Activated CD8-positive, alpha-beta memory T cell treated with anti-CD3 and anti-CD28 coated beads for 1 hour (primary cell): ENCODE measurements at places on chromosomes 6 and 20.
A peak's percentile ranks its signal among the peaks of the same experiment; 100 is the strongest.

GRCh38 chr6:16108921-16109658, 19.8 kb upstream of the MYLIP start:
- no peak for DNase-seq

DNA sequence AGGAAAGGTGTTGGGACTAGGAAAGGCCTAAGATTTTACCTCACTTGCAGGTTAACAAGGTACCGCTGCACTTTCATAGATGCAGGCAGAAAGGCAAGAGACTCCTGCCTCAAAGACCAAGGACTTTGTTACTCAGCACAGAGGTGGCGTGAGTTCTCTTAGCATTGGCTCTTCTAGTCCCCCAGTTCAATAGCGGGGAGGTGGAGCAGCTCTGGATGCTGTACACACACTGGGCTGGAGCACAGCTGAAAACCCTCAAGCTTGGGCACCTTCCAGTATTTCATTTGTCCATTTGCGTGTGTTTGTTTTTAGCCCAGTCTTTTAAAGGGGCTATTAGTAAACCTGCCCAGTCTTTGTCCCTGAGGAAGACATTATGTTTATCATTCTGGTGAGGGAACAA, 345.2 kb downstream of the FARS2 start:
- DNase-seq = no peak

- DNase-seq = no peak
These were observed 100.2 kb upstream of the KCNG1 start for GRCh38 chr20:51122931-51123658.

DNA sequence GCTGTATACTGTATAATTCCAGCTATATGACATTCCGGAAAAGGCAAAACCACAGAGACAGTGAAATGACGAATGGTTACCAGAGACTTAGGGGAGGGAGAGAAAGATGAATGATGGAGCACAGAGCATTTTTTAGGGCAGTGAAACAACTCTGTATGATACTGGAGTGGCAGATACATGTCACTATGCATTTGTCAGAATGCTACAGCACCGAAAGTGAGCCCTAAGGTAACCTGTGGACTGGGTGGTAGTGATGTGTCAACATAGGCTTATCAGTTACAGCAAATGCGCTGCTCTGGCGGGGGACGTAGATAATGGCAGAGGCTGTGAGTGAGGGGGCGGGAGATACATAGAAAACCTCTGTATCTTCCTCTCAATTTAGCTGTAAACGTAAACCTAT, 201.3 kb upstream of the SSTR4 start:
- no peak for DNase-seq

DNA sequence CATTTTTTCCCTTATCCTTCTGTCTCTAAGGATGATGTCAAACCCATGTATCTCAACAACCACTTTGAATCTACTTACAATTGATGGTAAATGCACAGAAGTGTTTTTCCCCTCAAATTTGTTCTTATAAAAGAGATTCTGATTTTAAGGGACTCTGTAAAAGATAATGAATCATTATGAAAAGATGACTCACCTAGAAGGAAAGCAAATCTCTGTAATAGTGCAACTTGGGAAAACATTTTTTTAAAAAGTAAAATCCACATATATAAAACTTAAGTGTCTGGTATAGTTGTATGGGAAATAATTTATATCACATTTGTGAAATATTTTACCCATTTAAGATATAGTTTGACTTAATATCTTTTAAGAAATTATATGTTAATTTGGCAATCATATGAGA, 137.0 kb downstream of the TINAG start:
- no peak for DNase-seq

- DNase-seq = no peak
These were observed 1286.9 kb downstream of the EPHA7 start for GRCh38 chr6:92132457-92132856.

- no peak for DNase-seq
These were observed 14.4 kb upstream of the FAM217A start for GRCh38 chr6:4093288-4093687.

DNA sequence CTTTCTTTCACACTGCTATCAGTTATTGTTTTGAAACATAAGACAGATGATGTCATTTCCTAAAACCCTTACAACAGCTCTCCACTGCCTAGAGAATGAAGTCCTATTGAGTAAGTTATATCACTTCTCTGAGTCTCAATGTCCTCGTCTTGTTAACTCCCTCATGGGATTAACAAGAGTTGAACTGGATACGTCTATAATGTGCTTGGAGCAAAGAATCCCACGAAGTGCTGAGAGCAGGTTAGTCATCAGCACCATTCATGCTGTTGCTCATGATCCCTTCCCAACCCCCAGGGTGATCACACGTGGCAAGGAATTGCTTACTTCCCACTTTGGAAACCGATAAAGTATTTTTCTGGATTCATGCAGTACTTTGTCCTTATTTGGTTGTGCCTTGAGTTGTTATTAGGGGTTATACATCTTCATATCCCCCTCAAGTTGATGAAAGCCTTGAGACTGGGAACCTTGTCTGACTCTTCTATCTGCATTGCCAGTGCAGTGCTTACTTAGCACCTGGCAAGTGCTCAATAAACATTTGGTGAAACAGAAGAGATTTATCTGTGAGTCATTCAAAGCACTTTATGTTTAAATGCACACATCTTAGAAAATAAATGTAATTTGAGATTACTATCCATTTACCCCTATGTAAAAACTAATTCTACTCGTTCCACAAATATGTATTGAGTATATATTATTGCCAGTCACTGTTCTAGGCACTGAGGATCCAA, 487.5 kb downstream of the EPM2A start:
- no peak for DNase-seq

DNA sequence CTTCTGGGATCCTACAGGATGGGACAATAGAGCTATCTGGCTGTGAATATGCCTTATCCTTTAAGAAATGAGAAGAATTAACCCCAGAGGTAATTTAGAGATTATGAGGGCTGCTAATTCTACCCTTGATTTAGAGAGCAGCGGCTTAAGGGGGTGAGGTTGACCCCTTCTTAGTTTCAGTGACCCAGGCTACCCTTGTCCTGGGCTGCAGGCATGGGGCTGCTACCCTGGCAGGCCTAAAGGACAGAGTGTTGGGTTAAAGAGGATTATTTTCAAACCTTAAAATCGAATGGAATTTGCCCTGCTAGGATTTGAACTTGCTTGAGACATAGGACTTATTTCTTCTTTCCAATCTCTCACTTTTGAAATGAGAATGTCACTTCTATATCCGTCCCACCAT, 1343.4 kb downstream of the HACE1 start:
- no peak for DNase-seq

GRCh38 chr6:105501246-105501645, 98.4 kb upstream of the PREP start:
- no peak for DNase-seq

DNA sequence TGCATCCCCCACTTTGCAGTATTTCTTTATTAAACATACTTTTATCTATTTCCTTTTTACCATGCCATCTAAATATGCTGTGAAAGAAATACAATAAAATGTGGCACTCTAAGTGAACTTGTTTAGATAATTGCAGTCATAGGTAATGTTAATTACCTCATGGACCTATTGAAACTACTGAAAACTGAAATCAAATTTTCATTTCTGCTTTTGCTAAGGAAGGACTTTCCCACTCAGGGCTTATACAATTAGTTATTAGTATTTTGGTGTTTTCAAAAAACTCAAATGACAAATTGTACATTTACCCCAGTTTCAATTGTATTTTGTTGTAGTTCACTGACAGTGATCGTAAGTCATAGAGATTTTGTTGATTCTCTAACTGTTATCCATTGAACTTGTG, 88.4 kb downstream of the ID4 start:
- DNase-seq = no peak

GRCh38 chr6:111596784-111597183, 8.9 kb downstream of the TRAF3IP2 start:
- DNase-seq = no peak

DNA sequence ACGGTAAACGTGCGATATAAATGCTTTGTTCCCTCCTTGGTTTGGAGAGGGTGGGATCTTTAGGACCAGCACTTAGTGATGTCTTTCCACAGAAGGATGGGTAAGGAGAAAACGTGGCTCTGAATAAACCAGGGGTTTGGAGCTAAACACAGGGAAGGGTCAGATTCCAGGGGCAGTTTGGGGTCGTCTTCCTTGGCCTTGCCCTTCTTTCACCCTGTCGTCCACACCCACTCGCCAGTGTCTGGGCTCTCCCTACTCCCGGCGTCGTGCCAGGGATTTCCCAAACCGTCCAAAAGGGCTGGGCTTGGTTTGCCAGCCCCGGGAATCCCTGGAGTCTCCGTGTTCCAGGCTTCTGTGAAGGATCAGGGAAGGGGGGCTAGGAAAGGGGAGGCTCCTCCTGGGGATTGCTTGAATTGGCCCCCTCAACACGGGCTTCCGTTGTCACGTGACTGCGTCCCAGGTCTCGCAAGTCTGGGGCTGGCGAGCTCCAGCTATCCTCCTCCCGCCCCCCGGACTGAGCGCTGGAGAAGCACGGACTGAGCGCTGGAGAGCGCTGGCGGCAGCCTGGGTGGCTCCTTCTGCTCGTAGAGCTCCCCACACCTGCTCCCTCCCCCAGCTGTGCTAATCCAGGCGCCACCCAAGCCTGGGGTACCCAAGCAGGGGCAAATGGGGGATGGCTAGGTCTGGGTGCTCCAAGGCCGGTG, 9.4 kb upstream of the ARMC12 start:
- no peak for DNase-seq

GRCh38 chr6:152356662-152357061, 280.5 kb downstream of the SYNE1 start:
- no peak for DNase-seq

GRCh38 chr6:138970856-138971425, 17.1 kb downstream of the REPS1 start:
- no peak for DNase-seq

GRCh38 chr6:41278699-41279405, 7.6 kb downstream of the TREM1 start:
- peak; percentile 31 for DNase-seq

DNA sequence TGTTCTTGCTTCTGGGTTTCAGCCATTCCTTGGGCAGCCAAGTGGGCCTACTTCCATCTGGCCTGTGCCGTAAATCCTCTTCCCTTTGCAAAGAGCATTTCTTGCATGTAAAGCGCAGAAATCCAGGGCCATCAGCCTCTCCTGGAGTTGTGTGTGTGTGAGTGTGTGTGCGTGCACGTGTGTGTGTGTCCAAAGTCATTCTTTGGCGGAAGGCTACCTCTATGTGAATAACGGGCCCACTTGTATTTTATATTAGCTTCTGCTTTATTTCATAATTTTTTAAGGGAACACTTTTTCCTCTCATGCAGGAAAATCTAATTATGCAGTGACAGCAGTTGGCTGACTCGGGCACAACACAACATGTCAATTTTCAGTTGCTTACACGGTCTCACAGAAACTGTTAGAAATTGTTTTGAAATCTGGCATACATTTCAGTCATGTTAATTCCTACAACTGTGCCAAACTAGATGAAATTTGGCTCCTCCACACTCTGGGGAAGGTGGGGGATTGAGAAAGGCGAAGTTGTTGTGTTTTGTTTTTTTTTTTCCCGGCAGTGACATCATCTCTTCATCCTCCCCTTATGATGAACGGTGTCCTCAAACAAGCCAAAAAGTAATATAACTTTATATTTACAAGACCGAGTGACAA, 223.7 kb upstream of the TSHZ2 start:
- DNase-seq = no peak

DNA sequence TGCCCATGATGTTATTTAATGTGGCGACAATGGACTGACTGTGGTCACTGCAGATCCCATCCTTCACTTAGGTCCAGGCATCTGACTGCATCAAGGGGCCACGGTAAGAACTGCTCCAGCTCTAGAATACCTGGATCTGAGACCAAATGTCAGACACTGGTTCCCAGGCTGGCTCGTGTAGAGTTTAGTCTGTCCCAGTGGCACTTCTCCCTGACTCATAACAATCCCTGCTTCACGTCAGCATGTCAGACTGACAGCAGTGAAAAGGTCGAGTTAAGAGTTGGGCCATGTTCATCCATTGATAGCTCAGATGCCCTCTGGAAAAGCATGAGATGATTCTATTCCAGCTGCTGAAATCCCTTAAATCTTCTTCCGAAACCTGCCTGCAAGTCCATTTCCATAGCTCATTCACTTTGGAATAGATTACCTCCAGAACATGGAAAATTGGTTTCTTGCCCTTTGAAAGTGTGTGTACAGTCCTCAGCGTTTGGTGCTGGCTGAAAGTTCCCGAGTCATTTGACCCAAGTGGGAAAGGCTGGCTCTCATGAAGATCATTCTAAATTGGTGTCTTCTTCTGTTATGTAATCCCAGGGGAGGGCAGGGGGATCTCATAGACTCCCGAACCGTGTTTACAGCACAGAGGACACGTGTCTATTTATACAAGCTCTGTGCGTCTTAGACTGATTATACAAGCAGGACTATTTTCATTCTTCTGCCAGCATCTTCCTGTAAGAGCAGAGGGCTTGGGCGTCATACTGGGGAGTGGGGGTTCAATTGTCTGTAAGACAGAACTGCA, 160.8 kb downstream of the ZDHHC14 start:
- DNase-seq = no peak

DNA sequence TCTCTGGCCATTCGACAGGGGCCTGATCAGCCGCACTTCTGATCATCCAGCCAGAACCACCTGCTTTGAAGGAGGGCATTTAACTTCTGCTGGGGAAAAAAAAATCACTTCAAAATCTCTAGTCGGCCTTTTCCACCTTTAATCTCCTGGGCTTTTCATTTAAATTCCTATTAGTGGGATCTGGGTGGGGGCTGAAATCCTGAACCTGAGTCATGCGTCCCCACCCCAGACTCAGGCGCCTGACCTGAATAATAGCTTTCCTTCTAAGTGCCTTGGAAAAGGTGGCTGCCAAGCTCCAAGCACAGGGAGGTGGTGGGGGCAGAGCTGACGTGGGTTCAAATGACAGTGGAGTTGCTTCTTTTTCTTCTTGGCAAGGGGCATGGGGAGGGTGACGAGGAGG, 246.0 kb upstream of the EXOC2 start:
- no peak for DNase-seq

DNA sequence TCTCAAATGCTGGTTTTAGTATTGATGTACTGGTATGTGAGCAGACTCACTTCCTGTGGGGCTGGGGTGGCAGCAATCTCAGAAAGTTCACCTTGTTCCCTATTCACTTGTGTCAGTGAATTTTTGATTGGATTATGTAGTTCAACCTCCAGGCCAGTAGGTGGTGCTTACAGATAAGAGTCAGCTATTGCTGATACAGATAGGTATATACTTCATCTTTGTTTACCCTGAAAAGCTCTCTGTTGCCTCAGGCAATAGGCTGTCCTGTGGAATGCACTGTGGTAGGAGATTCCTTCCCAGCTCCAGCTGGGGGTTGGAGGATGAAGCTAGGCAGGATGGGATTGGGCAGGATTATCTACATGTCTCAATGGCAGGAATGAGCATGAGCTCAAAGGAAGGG, 851.2 kb upstream of the EYS start:
- DNase-seq = no peak

- no peak for DNase-seq
These were observed 10.2 kb downstream of the SLC29A1 start for GRCh38 chr6:44233567-44234100.

DNA sequence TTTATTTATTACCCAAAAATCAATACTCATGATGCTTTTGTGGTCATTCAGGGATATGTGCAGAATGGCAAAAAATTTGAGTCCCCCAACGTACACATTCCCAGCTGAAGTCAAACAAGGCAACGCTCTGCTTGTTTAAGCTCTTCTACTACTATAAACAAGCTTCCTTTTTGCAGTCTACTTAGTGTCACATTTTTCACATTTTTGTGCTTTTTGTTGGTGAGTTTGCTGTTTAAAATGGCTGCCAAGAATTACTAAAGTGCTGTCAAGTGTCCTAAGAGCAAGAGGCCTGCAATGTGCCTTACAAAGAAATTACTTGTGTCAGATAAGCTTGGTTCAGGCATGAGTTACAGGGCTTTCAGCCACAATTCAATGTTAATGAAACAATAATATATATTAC, 2.1 kb downstream of the WFDC8 start:
- no peak for DNase-seq
